Hindlimb muscle (tissue), 1 donor: ENCODE measurements at places on chromosomes 4 and X. TPM values are rescaled to one million over a fixed set of nuclear protein-coding genes. Genes with fewer than 3 reads are reported as not detected.

CC2D2A gene
- polyA plus RNA-seq = 13.0 TPM

MID1 gene
- polyA plus RNA-seq = 16.4 TPM

RBBP7 gene
- 159 TPM for polyA plus RNA-seq

NOX1 gene
- 0.25 TPM for polyA plus RNA-seq

ARR3 gene
- 0.41 TPM for polyA plus RNA-seq

CENPC gene
- polyA plus RNA-seq = 12.9 TPM

PLS3 gene
- 74.5 TPM for polyA plus RNA-seq

AVPR2 gene
- polyA plus RNA-seq = 1.4 TPM

GLRA3 gene
- not detected for polyA plus RNA-seq

FRMD7 gene
- 0.06 TPM for polyA plus RNA-seq

DNA sequence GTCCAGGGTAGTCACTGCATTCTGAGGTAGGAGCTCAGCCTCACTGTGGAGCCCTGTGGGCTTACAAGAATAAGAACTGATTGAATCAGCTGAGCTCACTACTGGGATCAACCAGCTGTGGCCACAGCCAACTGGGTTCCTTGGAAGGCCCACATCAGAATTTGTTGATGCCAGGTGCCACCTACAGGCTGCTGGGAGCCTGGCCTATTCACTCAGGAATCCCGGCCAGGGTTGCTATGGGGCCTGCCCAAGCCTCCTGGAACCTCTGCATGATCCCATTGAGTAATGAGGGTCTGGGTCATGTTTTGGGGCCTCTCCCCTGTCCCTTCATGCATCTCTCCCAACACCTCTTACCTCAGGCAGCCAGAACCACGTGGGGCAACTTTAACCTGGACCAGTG is 53.9 kb upstream of the KIAA1210 start:
- DNase-seq = no peak

- peak; percentile 37 for DNase-seq
Observed at GRCh38 chrX:53682885-53683555, 3.5 kb downstream of the HUWE1 start.

- no peak for DNase-seq
Observed at GRCh38 chrX:8183346-8183745, 12.3 kb upstream of the VCX2 start.

- no peak for DNase-seq
Observed at GRCh38 chrX:17441965-17442364, 67.0 kb downstream of the NHS start.

DNA sequence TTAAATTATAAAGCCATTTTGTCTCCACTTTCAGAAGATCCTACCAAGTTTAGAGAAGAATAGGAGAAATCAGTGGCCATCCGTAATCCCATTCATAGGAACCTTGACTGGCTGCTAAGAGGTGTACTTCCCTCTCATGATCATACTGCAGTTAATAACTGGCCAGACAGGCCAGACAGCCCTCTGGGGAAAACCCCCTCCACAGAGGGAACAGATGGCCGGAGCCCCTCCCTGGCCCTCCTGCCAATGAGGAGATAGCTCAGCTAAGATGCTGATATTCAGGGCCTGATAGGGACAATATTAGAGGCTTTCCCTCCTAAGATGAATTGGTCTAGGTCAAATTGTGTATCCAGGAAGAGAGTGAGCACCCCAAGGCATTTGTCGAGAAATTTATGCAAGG is 200.0 kb upstream of the MAOA start:
- DNase-seq = no peak

- no peak for DNase-seq
Observed at GRCh38 chr4:16075061-16075460, 8.8 kb downstream of the PROM1 start.

- no peak for DNase-seq
Observed at GRCh38 chrX:43560247-43560946, 95.7 kb upstream of the MAOA start.

GRCh38 chrX:22481436-22481835 is 208.7 kb downstream of the CBLL2 start:
- DNase-seq = peak; percentile 37

- no peak for DNase-seq
Observed at GRCh38 chr4:109729117-109729717, 653 bp downstream of the PLA2G12A start.

- DNase-seq = no peak
Observed at GRCh38 chrX:11564546-11564945, 101.2 kb downstream of the ARHGAP6 start.

GRCh38 chrX:112967341-112967740 is 126.7 kb upstream of the AMOT start:
- DNase-seq = no peak

GRCh38 chr4:47451657-47452056 is 11.8 kb downstream of the COMMD8 start:
- DNase-seq = no peak

GRCh38 chr4:119679251-119679650 is 50.6 kb upstream of the PDE5A start:
- no peak for DNase-seq

DNA sequence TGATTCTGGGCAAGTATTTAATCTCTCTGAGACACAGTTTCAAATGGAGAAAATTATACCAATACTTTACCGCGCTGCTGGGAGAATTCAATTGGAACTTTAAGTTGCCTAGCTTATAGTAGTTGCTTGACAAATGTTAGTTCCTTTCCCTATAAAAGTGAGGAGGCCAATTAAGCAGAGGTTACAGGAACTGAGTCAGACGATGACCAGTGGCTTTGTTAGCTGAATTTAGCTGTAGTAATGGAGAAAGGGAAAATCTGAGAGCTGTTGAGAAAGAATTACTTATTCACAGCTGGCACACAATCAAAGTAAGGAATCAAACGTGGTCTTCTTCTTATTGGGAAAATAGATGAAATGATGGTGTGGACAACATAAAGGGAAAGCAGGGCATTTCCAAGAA is 29.6 kb downstream of the SMARCA1 start:
- no peak for DNase-seq

GRCh38 chrX:137430301-137430700 is 135.6 kb upstream of the ZIC3 start:
- DNase-seq = no peak

GRCh38 chrX:23493941-23494374 is 159.3 kb downstream of the PTCHD1 start:
- no peak for DNase-seq

DNA sequence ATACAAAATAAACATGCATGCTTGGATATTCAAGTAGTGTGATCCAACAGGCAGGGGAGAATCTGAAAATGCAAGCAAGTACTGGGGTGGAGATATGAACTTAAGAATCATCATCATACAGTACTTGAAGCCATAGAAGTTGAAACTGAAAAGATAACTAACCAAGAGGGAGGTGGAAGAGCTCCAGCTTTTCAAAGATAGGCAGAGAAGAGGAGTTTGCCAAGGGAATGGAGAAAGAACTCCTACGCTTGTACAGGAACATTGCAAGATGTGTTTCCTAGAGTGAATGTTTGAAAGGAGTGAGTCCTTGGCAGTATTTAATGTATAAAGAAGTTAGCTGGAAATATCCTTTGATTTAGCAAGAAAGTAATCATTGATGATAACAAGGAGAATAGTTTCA is 106.2 kb upstream of the FRMPD4 start:
- DNase-seq = no peak

- DNase-seq = no peak
Observed at GRCh38 chr4:122911588-122911987, 10.8 kb downstream of the NUDT6 start.

- no peak for DNase-seq
Observed at GRCh38 chr4:183618681-183619080, 40.3 kb downstream of the RWDD4 start.
